ENCODE measurements at places on chromosomes 2 and 18.

- DNase-seq: no peak
- H3K4me3 ChIP-seq: no peak overlapping the region
- no peaks in the 10 kb centered on the region for H3K27me3 ChIP-seq
- H3K36me3 ChIP-seq: no peaks in the 10 kb centered on the region
Observed at GRCh38 chr2:67159929-67160328, 237.2 kb upstream of the ETAA1 start.

DNA sequence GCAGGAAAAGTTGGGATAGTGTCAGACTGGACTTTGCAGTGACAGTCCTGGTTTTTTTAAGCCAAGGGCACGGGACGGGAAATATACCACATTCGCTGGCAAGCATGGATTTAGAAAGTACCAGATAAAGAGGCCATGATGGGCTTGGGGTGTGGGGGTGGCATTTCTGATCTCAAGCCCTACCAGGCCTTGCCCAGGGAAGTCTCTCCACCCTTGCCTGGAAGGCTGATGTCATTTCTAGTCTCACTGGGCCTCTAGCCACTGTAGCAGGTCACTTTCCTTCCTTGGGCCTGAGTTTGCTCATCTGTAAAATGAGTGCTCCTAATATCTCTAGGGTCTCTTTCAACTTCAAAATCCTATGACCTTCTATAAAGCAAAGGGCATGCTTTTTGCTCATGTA lies 1.8 kb downstream of the ZBTB7C start:
- H3K27me3 ChIP-seq: peaks cover 65% of the 10 kb centered on the region
- H3K27ac ChIP-seq: no peak overlapping the region
- H3K4me3 ChIP-seq: no peak overlapping the region
- no peaks in the 10 kb centered on the region for H3K36me3 ChIP-seq
- peaks cover 14% of the 10 kb centered on the region for H3K4me1 ChIP-seq

DNA sequence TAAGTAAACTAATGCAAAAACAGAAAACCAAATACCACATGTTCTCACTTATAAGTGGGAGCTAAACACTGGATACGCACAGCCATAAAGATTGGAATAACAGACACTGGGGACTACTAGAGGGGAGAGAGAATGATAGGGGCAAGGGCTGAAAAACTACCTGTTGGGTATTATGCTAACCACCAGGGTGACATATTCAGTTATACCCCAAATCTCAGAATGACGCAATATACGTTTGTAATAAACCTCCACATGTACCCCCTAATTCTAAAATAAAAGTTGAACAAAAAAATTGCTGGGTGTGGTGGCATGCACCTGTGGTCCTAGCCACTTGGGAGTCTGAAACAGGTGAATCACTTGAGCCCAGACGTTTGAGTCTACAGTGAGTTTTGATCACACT lies 157.2 kb downstream of the EXOC6B start:
- peaks cover 24% of the 10 kb centered on the region for H3K36me3 ChIP-seq
- H3K4me1 ChIP-seq: no peaks in the 10 kb centered on the region
- no peak overlapping the region for H3K27ac ChIP-seq
- H3K27me3 ChIP-seq: no peaks in the 10 kb centered on the region

GRCh38 chr2:169397697-169398096 lies 35.4 kb upstream of the LRP2 start:
- H3K27me3 ChIP-seq: peaks cover 10% of the 10 kb centered on the region
- H3K4me1 ChIP-seq: peaks cover 2% of the 10 kb centered on the region
- H3K4me3 ChIP-seq: no peak overlapping the region
- no peak overlapping the region for H3K27ac ChIP-seq
- H3K36me3 ChIP-seq: no peaks in the 10 kb centered on the region

GRCh38 chr2:101790416-101790815 lies 92.9 kb downstream of the MAP4K4 start:
- H3K27me3 ChIP-seq: no peaks in the 10 kb centered on the region
- DNase-seq: no peak
- peaks cover 21% of the 10 kb centered on the region for H3K36me3 ChIP-seq
- no peak overlapping the region for H3K4me3 ChIP-seq
- H3K27ac ChIP-seq: peak overlapping the region; percentile 47

DNA sequence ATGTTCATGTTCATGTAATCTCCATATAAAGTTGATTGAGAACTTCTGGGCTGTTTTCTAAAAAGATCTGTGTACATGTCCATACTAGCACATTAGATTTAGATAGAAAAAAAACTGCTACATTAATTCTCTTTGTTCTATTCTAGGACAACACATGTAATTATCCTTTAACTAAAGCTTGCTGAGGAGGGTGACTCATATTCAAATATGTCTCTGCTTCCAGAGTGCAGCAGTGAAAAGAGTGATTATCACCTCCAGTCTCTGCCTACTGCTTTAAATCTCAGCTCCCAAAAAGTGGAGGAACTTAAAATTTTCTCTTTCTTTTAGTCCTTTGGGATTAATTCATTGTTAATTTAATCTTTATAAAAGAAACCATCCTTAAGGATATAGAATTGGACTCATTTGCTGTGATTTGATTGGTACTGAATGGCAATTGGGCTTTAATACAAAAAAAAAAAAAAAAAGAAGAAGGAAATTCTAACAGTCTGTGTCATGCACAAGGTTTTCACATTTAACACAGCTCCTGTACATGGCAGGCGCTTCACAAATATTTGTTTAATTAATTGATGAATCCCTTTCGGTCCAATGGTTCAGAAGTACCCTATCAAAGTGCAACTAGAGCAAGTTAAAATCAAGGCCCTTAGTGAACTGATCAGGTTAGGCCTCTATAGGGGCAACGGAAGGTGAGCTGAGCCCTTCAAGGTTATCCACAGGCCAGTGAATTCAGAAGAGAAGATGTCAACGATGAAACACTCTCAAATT lies 214.0 kb upstream of the KCNJ3 start:
- H3K36me3 ChIP-seq: no peaks in the 10 kb centered on the region
- no peaks in the 10 kb centered on the region for H3K27me3 ChIP-seq
- H3K4me3 ChIP-seq: no peak overlapping the region
- DNase-seq: no peak

DNA sequence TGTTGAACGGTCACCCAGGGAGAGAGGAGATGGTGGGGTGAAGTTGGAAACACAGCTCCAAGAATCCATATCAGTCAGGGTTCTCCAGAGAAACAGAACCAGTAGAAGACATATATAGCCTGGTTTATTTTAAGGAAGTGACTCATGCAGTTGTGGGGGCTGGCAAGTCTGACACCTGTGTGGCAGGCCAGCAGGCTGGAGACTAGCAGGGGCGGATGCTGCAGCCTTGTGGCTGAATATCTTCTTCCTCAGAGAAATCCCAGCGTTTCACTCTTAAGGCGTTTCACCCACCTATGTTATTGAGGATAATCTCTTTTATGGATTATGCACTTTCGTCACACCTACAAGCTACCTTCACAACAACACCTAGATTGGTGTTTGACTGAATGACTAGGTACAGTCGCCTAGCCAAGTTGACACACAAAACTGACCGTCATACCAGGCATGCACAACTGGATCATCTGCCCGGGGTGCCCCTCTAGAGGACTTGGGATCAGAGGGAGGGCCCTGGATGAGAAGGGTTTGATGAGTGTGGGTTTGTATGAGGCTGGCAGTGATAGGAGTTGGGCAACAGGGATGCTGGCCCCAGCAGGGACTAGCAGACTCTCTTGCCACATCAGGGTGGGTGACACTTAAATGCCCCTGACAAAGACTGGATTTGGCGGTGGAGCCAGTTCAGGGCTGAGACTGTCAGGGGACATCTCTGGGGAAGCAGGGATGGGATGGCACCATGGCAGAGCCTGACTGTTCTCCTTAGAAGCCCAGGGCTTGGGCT lies 23.4 kb downstream of the MROH2A start:
- no peak overlapping the region for H3K4me3 ChIP-seq
- peak; percentile 12 for DNase-seq
- peaks cover 17% of the 10 kb centered on the region for H3K27me3 ChIP-seq
- H3K4me1 ChIP-seq: no peaks in the 10 kb centered on the region
- no peaks in the 10 kb centered on the region for H3K36me3 ChIP-seq

DNA sequence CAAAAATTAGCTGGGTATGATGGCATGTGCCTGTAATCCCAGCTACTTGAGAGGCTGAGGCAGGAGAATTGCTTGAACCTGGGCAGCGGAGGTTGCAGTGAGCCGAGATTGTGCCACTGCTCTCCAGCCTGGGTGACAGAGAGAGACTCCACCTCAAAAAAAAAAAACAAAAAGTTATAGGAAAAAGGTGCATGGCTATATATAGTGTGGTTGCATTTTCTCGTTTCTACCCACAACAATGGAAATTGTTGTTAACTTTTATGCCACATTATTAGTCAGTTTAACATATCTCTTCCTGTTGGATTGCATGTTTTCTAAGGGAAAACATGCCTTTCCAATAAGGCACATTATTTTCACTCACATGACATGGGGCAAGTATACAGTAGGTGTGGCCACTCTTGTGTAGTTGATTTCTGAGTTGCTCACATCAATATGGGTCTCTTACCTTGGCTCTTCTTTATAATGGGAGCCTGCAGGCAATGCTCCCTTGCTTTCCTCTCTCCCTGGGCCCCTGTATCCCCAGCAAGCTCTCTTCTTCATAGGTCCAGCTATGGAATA lies 610.0 kb downstream of the RNF144A start:
- peaks cover 67% of the 10 kb centered on the region for H3K4me1 ChIP-seq
- DNase-seq: no peak
- peaks cover 48% of the 10 kb centered on the region for H3K36me3 ChIP-seq
- peak overlapping the region; percentile 65 for H3K27ac ChIP-seq
- H3K27me3 ChIP-seq: no peaks in the 10 kb centered on the region

All from activated naive CD8-positive, alpha-beta T cell treated with anti-CD3 and anti-CD28 coated beads, Interleukin-2, amount 50 U/mL, for 24 hours (primary cell).